ENCODE measurements at places on chromosomes 5 and 9.
A peak's percentile ranks its signal among the peaks of the same experiment; 100 is the strongest.

DNA sequence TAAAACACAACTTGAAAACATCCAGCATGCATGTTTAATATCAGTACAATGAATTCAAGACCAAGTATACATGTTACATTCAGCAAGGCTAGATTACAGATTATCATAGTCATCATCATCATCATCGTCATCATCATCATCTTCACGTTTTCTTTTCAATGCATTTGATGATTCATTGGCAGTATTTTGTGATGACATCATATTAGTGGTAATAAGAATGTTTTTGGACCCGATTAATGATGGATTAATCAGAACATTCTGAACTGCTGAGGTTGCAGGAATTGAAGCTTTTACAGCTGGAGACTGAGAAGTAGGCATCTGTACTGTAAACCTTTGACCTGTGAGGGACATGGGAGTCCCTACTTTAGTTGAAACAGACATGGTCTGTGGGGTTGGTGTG lies 4.5 kb downstream of the AK6 start:
- no peak for DNase-seq

DNA sequence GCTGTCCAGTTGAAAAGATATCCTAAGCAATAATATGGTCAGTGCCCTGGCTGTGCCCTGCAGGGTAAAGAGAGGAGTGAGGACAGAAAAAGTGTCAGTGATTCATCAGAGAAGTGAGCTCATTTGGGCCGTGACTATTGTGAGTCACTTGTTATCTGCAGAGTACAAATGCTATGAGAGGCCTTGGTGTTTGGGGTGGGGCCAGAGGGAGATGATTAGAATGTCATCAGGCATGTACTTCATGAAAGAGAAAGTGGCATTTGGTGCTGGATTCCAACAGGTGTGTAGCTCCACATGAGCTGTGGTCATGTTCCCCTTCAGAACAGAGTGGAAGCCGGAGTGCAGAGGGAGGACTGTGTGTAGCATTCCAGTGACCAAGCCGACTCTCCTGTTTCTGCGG lies 174.1 kb downstream of the KDM4C start:
- DNase-seq = peak; percentile 66

DNA sequence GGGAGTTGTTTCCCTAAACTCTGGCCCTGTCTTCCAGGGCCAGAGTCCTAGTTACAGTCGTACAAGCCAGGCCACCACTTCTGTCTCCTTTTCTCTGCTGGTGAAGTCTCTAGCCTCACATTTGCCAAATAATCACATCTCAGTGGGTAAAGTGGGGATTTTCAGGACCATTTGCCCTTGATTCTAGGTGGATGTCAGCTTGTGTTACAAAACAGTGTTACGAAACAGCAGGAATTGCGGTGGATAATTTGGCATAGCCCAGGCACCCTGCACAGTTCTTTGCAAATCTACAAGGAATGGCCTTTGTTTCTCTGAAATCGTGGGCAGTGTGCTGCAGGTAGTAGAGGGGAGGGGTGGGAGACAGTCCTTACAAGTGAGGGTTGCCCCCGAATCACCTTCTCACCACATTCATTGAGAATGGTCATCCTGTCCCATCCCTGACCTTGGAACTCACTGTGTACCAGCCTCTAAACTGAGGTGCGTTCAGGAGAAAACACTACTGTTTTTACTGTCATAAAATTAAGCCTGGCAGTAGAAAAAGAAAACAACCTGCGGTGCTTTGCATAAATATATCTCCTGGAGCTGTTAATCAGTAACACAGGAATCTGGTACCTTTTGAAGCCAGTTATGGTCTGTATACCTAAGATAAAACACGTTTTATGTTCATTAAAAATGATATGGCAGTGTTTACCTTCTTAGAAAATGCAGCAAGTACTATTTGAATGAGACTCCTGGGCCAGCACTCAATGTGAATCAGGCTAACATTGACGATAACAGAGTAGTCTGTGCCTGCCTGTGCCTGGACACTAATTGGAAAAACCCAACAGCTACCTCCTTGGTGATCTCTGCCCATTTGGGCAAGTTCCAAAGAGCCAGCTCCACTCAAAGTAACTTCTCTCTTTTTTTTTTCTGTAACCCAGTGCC lies 44.3 kb downstream of the CYSTM1 start:
- DNase-seq = no peak

- DNase-seq = no peak
Measured at GRCh38 chr5:175629793-175630192, 28.1 kb upstream of the HRH2 start.

DNA sequence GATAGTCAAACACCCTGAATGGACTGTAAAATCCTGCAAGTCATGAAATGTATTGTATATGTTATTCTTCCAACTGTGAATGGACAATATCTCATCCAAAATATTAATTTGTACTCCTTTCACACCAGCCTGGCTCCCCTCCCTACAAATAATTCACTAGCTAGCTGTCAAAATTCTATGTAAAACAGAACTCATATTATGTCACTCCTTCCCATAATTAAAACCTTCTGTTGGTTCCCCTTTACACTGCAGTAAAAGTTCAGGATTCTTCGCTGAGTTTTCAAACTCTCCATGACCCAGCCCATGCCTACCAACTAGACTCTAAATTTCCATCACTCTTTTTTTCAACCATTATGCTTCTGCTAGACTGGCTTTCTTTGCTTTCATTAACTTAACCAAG lies 857.1 kb downstream of the TAF11L14 start:
- DNase-seq = no peak

DNA sequence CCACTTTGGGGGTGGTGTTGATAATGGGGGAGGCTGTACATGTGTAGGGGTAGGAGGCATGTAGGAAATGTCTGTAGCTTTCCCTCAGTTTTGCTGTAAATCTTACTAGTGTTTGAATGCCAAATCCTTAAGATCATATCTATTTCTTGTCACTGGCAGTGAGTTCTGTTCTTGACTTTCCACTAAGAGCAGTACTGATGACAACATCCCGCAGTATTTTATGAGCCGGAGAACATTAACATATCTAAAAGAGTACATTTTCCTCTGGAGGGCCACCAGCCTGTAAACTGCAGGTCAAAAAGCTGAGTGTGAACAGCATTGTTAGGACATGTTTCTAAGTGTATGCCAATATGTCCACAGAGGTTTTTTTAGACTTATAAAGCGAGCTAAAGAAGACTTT lies 2.5 kb upstream of the HSPB3 start:
- no peak for DNase-seq

GRCh38 chr5:52466113-52466512 lies 321.6 kb upstream of the ITGA1 start:
- no peak for DNase-seq

DNA sequence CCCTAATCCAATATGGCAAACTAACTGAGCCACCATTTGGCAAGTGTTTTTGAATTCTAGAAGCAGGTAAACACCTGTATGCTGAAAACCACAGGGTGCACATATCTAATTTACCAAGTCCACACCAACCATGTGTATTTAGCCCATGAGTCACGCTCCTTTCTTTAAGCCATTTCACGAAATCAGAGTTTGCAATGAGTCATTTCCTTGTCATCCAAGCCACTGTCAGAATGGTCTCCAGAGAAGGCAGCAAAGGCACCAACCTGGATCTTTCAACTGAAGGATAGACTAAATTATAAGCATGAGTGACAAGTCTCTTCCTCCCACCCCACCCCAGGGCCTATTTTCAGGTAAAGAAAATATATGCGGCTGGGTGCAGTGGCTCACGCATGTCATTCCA lies 110.0 kb downstream of the PAX5 start:
- no peak for DNase-seq

GRCh38 chr9:97857606-97858392 lies 4.8 kb downstream of the FOXE1 start:
- no peak for DNase-seq

DNA sequence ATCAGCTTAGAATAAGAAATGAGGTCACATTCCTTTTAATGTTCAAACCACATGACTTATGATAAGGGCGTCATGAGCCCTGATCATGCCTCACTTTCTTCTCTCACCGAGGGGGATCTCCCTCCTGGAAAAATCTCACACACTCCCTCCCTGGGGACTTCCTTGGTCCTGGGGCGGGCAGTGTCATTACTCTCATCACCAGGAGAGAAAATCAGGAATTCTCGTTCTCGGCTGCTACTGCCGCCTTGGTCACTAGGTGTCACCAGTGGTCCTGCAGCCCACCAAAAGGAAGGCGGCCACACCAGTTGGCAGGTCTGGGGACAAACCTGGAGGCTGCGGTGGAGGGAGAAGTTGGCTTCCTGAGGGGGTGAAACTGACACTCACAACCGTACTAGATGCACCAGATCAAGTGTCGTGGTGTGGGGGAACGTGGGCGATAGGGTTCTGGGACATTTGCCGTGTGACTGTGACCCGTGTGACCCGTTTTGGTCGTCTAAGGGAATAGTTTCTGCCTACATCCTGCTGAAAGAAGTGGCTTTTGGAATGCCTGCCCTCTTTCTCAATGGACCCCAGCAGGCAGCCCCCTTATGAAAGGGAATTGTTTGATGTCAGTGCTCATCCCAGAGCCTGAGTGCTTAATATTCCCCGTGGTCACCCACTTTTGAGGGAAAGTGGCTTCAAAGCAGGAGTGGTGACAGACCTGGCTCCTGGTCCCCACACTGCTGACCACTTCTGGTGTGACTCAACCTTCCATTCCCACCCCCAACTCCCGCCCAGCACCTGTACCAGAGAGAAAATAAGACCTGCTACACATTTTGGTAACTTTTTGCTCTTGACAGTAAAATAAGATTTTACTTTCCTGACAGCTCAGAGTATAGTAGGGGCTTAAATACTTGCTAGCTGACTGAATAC lies 63.2 kb downstream of the ACER2 start:
- peak; percentile 82 for DNase-seq

- peak; percentile 90 for DNase-seq
Measured at GRCh38 chr9:129174724-129175514, 3.1 kb downstream of the IER5L start.

DNA sequence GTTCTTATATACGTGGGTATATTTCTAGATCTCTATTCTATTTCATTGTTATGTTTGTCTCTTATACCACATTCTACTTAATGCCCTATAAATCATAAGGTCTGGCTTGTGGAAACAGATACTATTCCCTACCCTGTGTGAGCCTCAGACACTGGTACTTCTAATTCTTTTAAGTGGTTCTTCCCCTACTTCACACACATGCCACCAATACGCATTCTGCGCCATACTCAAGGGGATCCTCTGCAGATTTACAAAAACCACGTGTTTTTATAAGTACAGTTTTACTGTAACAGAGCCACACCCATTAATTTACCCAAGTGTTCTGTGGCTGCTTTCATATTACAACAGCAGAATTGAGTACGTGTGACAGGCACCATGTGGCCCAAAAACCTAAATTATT lies 195.6 kb downstream of the SAXO1 start:
- DNase-seq = no peak

- no peak for DNase-seq
Measured at GRCh38 chr9:136700959-136701667, 11.3 kb upstream of the DIPK1B start.

DNA sequence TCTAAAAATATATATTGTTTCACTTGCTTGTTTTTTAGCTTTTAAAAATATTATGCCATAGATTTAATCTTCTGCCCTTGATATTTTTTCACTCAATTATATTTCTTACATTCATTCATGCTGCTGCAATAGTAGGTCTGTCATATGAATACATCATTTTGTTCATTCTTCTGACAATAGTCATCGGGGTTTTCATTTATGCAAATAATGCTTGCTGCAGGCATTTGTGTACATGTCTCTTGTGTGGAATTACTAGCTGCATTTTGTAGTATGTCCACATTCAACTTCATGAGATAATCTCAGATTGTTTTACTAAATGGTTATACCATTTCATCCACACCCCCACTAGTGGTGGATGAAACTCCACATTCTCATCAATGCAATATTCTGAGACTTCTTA lies 5.3 kb upstream of the PLPP1 start:
- no peak for DNase-seq

DNA sequence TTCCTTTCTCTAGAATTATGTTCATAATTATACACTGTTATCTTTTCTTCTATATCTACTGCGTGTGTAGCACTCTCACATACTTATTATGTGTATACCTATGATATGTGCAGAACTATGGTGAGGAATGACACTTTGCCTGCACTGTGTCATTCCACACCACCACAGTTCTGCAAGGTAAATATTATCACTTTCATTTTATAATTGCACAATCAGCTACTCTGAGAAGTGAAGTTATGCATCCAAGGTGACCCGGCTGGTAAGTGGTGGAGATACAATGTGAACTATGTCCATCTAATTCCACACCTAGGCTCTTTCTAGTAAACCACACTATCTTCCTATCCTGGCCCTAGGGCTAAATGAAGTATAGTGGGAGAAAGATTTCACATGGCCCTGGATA lies 170.1 kb upstream of the ATP10B start:
- no peak for DNase-seq

DNA sequence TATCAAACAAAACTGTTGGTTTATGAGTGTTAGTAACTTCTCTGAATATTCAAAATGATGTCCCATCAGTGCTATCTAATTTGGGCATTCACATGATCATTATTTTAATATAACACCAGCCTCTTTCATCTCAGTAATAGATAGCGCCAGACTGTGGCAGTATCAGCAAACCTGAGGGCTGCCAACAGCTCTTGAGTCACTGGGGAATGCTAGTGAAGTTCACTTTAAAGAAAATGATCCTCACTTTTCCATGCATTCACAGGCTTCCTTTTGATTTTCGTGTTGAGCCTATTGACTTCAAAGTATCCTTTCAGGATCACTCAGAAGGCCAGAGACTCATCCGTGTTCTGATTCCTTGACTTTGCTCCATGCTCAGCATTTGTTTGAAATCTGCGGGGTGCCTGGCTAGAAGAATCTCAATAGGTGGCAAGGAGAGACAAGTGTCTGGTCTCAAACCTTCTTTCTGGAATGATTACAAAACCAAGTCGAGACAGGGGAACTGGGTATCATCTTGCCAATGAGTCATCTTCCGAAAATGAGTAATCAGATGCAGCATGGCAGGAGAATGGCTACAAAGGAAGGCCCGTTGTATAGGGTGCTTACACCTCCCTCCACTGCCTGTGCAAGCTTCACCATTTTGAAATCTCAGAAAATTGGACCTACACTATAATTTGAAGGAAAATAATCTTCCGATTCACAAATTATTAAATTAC lies 509.1 kb downstream of the RASEF start:
- no peak for DNase-seq

- DNase-seq = no peak
Measured at GRCh38 chr5:118726891-118727290, 261.5 kb downstream of the DTWD2 start.

- no peak for DNase-seq
Measured at GRCh38 chr5:17114715-17115599, 102.5 kb upstream of the BASP1 start.

GRCh38 chr9:126646162-126646561 lies 32.4 kb downstream of the LMX1B start:
- no peak for DNase-seq

DNA sequence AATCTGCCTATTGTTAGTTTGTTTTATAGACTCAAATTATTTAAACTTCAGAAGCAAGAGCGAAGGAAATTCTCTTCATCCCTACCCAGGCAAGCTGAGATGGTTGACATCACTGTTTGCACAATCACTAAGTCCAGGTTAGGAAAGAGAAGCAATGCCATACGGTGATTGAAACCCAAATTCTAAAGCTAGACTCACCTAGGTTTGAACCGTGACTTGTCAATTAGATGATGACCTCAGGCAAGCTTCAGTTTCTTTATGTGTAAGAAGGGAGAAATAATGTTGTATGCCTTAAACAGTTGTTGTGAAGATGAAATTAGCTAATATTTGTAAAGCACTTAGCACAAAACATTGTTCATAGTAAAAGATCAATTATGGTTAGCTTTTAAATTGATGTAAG lies 96.5 kb upstream of the ANKRD55 start:
- no peak for DNase-seq

Measured in right atrium auricular region (tissue), 2 donors.